ENCODE measurements at places on chromosomes 7 and 10.

DNA sequence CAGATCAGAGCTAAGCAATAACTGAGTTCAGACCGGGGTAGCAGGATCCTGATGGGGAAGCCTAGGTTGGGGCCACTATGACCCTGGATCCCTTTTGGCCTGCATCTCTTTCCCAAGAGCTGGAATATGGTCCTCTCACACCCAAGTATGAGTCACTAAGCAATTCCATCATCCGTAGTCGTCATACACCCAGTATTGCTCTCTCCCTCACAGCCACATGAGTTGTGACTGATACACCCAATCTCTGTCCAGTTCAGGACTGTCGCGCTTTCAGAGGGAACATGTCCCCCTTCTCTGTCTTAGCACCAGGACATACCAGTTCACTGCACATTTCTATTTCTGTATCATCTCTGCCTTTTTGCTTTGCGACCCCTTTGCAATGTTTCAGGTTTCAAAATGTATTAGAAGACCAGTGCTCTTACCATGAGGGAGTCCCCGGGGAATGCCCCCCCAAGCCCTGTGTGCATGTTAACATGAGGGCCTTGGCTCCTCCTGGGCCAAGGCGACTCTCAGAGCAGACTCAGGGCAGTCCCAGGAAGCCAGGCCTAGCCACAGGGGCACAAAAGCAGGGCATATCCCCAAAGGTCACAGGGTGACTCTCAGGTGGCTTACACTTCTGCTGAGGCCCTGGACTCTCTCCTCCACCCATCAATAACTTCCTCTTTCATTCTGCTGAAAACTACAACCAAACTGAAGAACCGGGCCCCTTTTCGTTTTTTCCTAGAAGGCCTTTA lies 75.3 kb upstream of the SAMD8 start:
- no peak for DNase-seq

- DNase-seq: no peak
Observed at GRCh38 chr7:105583061-105583460, 1.8 kb upstream of the EFCAB10 start.

DNA sequence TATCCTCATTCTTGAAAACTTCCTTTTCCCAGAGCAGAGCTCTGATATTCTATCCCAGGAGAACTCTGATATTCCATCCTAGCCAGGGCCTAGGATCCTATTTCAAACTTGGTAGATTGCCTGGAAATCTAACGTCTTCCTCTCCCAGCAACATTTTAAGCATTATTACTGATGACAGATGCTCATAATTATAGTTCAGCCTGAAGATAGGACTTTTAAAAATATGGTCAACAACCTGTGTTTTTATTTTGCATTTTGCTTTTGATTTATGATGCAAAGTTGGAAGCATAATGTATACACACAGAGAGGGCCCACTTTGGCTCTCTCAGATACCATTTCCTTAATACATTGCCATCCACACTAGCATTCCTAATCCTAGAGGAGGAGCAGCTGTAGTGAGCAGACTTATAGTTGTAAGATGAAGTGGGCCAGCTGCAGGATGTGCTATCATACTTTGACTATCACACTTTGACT lies 457.4 kb upstream of the TPK1 start:
- DNase-seq: no peak

DNA sequence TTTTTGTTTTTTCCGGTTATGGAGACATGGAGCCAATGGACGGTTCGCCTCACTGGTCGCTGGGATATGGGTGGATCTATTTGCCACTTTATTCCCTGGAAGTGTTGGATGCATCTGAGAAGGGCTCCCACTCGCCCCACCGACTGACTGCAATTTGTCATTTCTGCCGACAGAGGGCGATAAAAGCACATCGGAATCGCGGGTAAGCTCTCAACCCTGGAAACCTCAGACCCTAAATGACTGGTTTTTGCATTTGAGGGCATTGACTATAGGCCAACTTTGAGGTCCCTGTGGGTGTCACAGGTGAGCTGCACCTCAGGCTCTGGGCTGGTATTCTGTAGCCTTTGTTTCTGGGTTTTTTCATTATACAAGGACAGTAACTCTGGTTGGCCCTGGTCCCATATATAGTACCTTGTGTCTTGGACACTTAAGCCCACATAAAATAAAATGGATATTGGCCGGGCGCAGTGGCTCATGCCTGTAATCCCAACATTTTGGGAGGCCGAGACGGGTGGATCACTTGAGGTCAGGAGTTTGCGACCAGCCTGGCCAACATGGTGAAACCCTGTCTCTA lies 11.9 kb upstream of the OPALIN start:
- DNase-seq: peak; percentile 59

DNA sequence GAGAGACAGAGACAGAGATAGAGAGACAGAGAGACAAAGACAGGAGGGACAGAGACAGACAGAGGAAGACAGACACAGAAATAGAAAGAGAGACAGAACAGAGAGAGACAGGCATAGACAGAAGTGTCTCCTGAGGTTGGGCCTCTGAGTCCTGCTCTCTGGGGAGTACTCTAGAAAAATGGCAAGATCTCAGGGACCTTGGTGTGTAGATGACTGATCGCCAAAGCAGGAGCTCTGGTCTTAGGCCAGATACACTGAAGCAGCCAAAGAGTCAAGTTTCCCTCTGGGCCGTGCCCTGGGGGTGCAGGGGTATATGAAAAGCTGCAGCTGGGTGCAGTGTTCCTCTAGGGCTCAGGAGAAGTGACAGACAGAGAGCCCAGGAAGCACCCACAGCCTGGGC lies 176.6 kb upstream of the TNS3 start:
- no peak for DNase-seq

DNA sequence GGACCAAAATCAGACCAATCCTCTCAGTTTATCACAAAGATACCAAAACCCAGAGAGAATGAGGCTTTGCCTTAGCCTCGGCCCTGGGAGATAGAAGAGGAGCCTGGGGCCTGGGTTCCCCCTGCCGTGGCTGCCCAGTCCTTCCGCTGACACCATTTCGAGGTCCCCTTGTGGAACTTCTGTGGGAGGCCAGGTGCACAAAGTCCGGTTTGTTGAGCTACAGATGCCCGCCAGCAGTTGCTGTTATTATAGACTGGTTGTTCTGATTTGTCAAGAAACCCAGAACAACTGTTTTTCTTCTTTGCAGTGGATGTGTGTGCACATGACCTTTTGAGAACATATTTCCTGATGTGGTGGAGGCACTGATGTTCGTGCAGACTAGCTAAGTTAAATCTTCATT lies 47.6 kb downstream of the CUX1 start:
- no peak for DNase-seq

GRCh38 chr10:116101616-116102315 lies 171.2 kb downstream of the GFRA1 start:
- DNase-seq: no peak

DNA sequence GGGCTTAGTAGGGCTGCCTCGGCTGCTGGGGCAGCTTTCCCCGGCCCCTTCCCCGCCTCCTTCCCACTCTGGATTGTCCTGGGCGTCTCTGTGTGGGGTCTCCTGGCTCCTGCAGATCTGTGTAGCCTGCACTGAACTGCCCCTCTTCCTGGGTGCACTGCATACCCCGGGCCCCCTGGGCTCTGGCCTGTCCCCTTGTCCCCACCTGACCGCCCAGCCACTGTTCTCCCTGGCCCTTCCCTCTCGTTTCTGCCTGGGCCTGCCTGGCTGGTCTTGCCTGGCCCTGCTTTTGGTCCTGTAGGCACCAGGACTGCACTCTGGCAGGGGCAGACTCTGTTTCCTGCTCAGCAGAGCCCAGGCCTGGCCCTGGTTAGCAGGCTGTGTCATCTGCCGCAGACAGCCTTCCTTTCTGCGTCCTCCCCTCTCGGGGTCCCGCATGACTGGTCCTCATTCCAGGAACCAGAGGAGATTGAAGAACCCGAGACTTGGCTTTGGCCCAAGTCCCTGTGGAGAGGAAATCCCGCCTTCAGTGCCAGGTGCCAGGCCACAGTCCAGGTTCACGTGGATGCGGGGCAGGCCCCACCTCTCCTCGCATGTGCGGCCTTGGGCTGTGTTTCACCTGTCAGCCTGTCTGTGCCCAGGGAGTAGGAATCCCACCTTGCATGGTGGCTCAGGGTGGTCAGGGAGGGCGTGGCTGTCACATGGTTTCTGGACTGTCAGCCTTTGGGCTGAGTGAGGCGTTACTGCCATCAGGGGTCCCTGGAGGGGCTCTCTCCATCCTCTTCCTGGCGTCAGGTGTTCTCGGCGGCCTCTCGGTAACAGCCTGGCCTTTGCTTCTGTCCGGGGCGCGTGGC lies 9.2 kb downstream of the INPP5A start:
- no peak for DNase-seq

DNA sequence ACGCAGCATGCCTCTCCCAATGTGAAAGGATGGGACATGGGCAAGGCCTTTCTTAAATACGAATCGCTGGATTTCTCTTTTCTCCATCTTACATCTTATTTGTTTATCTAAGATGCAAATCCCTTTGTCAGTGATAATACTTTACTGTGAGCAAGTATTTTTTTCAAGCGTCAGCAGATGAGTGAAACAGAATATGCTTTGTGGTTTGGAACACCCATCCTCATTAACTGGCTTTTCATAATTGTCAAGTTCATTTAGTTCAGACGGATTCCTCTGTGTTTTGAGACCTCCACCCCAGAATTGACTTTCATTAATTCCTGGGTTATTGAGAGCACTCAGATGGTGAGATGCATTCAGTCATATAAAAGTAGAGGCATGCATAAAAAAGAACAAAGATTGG lies 149.8 kb downstream of the NSUN6 start:
- DNase-seq: peak; percentile 1

DNA sequence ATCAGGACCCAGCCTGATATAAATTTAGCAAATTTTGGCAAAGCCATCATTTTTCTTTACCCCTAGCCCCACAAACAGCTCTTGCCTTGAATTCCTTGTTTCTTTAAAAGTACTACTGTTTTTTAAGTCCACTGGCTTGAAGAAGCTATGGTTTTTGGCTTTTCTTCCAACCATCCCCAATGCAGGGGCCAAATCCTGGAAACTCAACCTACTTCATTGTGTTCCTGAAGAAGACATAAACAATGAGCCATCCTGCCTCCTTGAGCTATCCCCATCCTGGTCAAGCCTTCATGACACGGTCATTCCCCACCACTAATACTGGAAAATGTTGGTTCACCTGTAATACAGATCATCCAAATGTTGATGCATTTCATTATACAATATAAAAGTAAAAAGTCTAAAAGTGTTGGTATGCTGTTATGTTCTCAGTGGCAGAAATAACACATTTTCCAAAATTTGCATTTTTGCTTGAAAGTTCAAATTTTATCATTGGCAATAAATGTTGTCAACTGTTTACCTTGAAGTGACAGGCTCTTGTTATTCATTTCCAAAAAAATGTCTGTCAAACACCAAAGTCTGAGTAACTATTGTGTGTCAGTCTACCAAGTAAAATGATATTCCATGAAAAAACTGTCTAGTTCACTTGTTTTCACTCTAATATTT lies 92.2 kb downstream of the DOCK4 start:
- no peak for DNase-seq

DNA sequence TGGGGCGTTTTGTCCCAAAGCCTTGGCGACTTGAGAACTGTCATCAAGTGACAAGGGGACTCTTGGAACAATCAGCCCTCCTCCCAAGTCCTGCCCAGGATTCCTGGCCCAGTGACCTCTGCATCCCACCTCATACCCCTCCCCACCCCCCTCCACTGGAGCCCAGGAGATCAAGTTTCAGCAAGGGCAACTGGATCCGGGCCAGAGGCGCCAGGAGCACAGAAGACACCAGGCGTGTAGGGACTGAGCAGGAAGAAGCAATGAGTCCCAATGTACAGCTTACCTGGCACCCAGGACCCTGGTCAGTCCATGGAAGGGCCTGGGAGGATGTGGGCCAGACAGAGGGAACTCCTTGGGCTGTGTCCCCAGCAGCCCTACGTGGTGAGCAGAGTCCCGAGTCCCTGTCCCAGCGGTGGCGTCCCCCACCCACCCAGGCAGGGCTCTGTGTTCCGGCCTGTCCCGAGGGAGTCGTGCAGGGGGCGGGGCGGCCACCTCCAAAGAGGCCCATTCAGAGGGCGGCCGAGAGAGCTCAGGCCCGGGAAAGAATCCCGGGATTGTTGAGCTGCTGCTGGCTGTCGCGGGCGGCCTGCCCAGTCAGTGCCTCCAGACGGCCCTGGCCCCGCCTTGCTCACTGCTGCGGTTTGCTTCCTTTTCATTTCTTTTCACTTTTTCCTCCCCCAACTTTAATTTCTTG lies 254.1 kb downstream of the TNS3 start:
- no peak for DNase-seq

DNA sequence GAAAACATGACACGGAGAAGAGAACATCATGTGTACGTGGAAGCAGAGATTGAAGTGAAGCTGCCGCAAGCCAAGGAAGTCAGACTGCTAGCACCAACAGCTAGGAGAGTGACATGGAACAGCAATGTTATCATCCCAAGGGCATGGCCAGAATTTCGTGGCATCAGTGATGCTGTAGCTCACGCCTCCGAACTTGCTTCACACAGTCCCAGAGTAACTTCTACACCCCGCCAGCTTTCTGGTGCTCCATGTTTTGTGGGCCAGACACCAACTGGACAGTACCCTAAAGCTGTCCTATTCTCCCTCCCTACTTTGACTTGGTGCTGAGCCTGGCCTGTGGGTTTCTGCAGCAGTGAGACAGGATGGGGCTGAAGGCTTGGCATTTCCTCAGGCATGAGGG lies 33.0 kb upstream of the EMX2 start:
- DNase-seq: no peak

DNA sequence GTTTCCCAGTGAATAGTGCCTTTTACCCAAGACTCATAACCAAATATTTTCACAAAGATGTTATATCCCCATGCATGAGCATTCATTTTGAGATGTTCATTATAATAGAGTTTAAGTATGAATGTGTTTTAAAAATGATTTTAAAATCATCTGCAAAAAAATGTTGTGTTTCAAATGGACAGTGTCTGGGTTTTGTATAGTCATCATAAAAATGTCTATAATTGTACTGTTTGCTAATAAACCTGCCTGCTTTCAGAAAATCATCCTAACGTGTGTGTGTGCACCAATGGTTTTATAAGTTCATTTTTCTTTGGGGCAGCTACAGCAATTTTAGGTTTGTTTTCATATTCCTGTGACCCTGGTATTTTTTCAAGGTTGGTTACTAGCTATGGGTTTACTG lies 63.2 kb downstream of the INSYN2A start:
- DNase-seq: no peak

- peak; percentile 34 for DNase-seq
Observed at GRCh38 chr10:30645340-30645827, 15.8 kb upstream of the LYZL2 start.

DNA sequence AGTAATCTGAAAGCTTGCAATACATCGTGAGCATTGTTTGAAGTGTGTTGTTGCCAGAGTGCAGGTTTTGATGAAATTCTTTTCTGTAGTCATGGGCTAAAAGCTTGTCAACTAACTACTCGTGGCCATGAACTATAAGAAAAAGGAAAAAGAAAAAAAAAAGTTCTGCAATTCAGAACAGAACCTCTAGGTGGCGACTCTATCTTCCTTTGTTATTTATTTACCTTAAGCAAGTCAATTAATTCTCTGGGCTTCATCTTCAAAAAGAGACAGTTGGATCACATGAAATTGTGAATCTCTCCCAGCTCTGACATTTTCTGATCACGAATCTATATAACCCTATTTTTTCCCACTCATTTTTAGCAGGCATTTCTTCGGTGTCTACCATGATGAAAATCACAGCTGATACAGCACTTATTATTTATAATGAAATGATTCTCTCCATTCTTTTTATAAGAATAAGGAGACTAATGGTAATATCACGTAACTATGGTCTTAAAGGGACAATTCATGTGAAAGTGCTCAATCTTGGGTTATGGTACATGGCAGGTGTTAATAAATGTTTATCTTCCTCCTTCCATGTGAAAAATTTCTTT lies 18.8 kb downstream of the TMEM196 start:
- peak; percentile 18 for DNase-seq

- peak; percentile 51 for DNase-seq
Observed at GRCh38 chr7:1368682-1369571, 90.3 kb downstream of the MICALL2 start.
